ENCODE measurements at places on chromosomes 2 and 18.

GRCh38 chr18:59481436-59481835 is 122.4 kb upstream of the LMAN1 start:
- DNase-seq, result no peak

DNA sequence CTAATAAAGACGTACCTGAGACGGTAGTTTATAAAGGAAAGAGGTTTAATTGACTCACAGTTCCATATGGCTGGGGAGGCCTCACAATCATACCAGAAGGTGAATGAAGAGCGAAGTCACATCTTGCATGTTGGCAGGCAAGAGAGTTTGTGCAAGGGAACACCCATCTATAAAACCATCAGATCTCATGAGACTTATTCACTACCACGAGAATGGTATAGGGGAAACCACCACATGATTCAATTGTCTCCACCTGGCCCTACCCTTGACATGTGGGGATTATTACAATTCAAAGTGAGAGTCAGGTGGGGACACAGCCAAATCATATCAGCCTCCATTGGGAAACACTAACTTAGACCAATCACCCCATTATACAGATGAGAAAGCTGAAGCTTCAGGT is 81.4 kb downstream of the SKA1 start:
- DNase-seq, result no peak

DNA sequence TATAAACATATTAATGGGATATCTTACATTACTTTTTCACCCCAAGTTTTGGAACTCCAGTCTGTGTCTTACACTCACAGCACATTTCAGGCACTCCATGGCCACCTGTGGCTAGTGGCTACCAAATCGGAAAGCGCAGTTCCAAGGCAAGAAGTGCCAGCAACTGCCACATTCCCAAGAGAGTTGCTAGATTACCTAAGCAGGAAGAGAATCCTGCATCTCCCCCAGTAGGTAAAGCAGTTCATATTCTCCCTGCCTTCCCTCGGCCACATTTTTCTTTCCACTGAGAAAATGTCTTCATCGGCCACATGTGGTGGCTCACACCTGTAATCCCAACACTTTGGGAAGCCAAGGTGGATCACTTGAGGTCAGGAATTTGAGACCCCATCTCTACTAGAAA is 62.8 kb downstream of the MEX3C start:
- DNase-seq, result no peak

GRCh38 chr2:118683460-118683859 is 164.0 kb downstream of the EN1 start:
- DNase-seq, result no peak

- DNase-seq, result no peak
Measured at GRCh38 chr18:60936101-60936500, 397.1 kb upstream of the CDH20 start.

DNA sequence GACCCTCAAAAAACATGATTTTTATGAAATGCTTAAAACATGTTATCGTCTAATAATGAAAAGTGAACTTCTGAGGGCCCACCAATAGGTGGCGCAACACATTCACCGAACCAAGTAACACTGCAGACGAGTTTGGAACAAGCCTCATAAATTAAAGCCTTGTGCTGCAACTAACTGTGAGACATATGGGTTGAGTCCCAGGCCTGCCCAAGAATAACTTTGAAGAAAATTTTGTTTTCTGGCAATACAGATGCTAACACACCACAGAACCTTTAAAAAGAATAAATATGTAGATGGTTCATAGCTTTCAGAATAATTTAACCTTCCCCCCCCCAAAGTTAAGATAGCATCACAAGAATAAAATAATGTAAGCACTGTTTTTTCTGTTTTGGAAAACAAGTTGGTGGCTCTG is 285.9 kb downstream of the RNF144A start:
- peak; percentile 76 for DNase-seq

DNA sequence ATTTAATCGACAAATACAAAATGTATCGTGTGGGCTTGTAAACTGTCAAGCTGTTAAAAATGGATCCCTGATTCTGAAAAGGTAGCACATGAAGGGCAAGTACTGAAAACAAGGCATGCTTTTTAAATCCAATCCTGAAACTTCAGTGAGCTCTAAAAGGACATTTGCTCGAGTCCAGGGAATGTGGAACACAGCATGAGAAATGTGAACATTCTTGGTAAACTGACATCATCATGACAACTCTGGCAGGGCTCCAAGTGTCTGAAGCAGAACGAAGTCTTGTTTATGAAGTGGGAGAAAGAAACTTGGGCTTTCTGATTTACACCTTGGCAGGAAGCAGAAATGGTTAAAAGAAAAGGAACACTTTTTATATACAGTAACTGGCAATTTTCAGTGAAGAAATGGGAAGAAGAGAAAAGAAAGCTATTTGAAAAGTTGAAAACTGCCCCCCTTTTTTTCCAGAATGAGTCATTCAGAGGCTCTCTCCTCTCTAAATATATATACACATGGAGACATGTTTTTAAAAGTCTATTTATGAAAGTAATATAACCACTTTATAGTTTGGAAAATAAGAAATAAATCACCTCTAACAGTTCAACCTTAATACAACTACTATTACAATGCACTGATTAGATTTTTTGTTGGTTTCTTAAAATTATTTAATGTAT is 120.8 kb downstream of the GAREM1 start:
- no peak for DNase-seq

- DNase-seq, result no peak
Measured at GRCh38 chr2:10478916-10479315, 30.8 kb upstream of the ODC1 start.

DNA sequence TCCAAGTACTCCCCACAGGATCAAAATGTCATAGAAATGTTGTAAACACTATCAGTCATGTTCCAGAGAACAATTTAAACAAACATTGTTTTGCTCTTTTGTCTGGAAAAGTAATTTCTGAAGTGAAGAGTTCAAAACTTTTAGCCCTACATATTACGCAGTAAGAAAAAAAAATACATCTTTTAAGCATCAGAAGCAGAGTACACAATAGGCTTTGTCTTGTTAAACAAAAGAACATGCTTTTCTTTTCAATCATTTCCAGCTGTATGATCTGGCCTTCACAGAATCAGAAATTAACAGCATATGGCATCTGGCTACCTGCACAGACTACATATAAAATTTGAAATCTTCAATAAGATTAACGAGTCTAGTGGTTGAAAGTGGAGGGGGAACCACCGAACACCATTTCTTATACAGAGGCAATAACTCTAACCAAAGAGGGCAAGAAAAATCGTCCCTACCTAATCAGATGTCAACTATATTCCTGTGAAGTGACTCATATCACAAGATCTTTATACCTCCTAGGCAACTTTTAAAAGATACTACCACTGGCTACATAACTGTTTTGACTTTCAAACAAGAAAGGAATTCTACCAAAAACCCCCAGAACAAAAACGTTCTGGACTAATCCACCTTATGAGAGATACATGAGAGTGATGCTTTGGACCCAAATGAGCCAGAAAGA is 149.3 kb downstream of the EXOC6B start:
- no peak for DNase-seq

- no peak for DNase-seq
Measured at GRCh38 chr2:150931451-150931850, 330.2 kb downstream of the RBM43 start.

- no peak for DNase-seq
Measured at GRCh38 chr2:141565597-141565996, 565.2 kb downstream of the LRP1B start.

DNA sequence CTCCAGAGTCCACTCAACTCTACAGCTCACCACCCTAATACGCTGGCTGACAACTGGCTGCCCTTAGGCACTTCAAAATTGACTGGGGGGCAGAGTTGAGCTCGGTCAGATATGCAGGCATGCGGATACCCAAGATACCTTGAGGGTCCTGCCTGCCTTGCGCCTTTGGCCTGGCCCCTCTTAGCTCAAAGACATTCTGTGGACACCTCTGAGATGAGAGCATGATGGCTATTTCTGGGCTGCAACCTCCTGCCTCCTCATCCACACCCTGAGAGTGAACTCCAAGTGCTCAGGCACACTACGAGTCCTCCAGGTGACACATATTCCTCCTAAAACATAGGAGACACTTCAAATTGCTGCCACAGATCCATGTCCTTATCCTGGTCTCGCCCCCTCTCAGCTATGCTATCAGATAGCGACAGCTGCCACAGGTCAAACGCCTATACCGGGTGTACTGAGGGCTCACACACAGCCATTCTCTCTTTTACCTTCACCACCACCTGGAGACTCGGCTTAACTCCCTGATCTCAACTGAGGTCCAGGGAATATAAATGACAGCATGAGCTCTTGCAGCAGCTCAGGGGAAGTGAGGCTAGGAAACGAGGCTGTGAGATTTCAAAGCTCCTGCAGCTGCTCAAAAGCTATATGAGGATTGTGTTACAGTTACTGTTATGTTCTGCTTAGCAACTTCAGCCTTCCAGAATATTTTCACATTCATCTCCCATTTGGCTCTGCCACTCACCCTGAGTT is 60.5 kb upstream of the TEX51 start:
- no peak for DNase-seq

DNA sequence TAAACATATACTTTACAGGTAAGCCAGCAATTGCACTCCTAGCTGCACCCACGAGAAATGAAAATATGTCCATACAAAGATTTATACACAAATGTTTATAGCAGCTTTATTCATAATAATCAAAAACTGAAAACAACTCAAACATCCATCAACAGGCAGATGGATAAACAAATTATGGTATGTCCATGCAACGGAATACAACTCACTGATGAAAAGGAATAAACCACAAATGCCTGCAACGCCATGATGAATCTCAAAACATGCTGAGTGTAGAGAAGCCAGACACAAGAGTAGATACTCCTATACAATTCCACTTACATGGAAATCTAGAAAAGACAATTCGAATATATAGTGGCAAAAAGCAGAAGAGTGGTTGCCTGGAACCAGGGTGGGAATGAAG is 76.0 kb downstream of the EPAS1 start:
- DNase-seq, result no peak

DNA sequence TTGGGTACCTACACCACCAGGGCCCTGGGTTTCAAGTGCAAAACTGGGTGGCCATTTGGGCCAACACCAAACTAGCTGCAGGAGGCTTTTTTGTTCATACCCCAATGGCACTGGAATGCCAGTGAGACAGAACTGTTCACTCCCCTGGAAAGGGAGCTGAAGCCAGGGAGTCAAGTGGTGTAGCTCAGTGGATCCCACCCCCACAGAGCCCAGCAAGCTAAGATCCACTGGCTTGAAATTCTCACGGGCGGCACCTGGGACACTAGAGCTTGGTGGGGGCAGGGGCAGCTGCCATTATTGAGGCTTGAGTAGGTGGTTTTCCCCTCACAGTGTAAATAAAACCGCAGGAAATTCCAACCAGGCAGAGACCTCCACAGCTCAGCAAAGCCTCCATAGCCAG is 46.0 kb upstream of the FAM110C start:
- no peak for DNase-seq

DNA sequence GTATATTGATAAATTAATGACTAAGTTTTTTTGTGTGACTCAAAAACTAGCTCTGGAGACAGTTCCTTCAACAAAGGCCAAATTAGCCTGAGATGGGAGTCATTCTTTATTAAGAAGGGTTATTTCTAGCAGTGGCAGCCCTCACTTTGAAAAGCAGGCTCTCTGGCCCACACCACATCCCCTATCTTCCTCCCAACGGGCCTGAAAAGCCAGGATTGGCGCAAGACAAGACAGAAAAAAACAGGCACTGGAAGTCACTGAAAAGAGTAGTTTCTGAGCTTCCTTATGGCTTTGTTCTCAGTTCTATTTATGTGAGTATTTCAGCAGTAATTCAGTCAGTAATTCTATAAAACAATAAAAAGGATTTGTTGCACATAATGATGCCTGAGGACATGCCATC is 149.0 kb downstream of the LAMA3 start:
- DNase-seq, result no peak

GRCh38 chr2:219417374-219417773 is 803 bp upstream of the DES start:
- DNase-seq, result no peak

DNA sequence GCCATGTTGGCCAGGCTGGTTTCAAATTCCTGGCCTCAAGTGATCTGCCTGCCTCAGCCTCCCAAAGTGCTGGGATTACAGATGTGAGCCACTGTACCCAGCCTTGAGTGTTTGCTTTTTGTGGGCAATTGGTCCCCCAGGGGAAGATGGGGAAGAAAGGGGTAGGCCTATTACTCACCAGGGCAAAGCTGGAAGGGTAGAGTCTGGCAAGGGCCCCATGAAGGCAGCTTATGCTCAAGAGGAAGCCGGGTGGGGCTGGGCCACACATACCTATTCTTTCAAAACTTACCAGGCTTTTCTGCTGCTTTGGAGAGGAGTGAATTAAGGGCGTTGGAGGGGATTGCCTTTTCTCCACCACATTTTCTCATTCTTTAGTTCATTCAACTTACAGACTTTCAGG is 24.5 kb upstream of the CD28 start:
- DNase-seq, result no peak

DNA sequence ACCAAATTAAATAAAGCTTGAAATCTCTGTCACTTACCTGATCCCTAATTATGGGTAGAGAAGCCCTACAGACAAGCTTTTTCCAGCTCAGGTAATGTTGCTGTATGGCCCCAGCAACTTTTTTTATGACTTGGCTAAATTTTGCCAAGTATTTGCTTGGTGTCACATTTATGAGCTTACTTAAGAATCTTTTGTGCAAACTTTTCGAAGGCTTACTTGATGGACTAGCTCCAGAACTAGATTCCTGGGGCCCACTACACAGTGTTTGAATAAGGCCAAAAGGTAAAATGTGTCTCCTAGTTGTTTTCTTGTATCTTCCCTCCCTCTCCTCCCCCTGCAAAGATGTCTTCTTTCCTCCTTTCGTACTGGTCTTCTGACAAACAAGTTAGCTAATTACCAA is 257.9 kb downstream of the OSR1 start:
- no peak for DNase-seq

DNA sequence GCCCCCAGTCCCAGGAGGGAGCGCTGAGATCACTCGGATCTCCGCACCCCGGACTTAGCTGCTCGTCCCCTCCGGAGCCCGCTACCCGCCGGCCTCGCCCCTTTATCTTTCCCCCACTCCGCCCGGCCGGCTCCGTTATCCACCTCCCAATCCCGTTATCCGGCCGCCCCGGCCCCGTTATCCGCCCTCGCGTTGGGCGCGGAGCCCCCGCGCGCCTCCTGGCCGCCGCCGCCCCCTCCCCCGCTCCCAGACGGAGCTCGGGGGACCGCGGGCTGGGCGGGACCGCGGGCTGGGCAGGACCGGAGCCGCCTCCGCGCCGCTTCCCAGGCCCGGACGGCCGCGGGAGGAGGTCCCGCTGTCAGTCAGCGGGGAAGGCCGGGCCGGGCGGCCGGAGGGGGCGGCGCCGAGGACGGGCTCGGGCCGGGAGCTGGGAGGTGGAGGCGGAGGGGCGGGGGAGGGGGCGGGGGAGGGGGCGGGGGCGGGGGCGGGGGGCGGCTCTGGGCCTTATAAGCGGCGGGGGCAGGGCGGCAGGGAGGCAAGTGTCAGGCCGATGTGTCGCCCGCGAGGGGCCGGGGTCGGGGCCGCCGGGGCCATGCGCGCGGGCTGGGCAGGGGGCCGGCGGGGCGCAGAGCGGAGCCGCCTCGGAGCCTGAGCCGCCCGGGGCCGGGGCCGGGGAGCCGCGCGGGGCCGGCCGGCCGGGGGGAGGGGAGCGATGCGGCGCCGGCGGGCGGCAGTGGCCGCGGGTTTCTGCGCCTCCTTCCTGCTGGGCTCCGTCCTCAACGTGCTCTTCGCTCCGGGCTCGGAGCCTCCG is at the start of gene PKDCC:
Gene PKDCC (plus strand): TSS at position 534 of the 811 bp plus-strand sequence. CDS start 179 bp downstream, at position 713.
- DNase-seq, result peak; percentile 5

Measured in NCI-H1105 treated with DMSO at 0.1 percent for 48 hours (cell line).